RPMI7951 (cell line): ENCODE measurements at places on chromosomes 11 and 22. TPM values are rescaled to one million over a fixed set of nuclear protein-coding genes. Genes with fewer than 3 reads are reported as not detected.

C11orf65 gene
- 0.10 and 0.24 TPM in 2 replicates for total RNA-seq

MOV10L1 gene
- total RNA-seq, result 0.29 TPM in 1 of 2 replicates, not detected in the other

TIGD3 gene
- total RNA-seq, result 0.20 and 0.24 TPM in 2 replicates

GRK3 gene
- 1.1 and 1.2 TPM in 2 replicates for total RNA-seq

GRM5 gene
- under 0.01 TPM in 1 of 2 replicates, not detected in the other for total RNA-seq
